ENCODE measurements at places on chromosomes 4 and X. TPM values are rescaled to one million over a fixed set of nuclear protein-coding genes. Genes with fewer than 3 reads are reported as not detected.

- DNase-seq: no peak
Observed at GRCh38 chr4:5373327-5373726, 322.0 kb downstream of the STK32B start.

DNA sequence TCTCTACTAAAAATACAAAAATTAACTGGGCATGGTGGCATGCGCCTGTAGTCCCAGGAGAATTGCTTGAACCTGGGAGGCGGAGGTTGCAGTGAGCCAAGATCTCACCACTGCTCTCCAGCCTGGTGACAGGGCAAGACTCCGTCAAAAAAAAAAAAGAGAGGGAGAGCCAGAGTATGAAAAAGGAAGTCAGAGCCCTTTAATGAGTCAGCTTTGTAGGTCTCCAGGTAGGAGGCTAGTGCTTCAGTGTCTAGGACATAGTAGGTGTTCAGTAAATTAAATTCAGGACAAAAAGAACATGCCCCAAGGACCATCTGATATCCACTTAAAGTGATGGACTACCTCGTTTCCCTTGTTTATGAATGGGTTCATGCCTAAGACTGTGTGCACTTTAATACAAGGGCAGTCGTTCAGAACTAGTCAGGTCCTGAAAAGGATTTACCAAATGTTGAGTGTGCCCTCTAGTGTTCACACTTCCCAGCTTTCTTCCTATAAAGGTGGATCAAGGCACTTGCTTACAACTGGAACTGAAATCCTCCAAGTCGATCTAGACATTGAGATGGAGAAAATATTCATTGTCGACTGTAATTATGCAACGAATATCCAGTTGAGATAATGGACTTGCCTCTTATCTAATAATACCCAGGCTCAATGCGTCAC lies 29.0 kb downstream of the F9 start:
- DNase-seq: peak; percentile 1

- DNase-seq: no peak
Observed at GRCh38 chr4:1087371-1087770, 26.0 kb downstream of the RNF212 start.

DNA sequence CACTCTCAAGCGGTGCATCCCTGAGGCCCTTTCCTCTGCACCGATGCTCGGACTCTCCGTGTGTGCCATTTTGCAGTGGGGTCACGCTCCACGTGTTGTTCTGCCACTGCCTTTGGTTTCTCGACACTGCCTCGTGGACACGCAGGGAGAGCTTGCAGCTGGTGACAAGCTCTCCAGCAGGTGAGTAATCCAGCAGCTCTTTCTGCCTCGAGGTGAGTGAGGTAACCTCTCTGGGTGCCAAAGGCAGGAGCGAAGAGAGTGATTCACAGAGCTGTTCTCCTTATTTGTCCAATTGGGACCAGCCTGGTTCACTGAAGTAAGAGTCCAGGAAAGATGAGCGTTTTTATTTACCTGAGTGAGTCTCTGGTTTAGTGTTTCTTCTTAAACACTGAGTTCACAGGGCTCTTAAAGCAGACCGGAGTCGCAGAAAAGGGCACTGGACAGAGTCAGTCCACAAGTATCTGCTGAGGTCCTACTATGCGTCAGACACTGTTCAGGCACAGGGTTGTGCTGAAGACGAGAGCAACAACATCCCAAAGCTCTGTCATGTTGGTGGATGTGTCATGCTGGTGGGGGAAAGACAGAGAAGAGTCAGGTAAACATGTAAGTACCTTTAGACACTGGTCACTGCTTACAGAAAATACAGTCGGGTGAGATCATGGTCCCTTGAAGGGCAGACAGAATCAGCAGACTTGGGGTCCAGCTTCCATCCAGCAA lies 61.8 kb downstream of the FHDC1 start:
- no peak for DNase-seq

GRCh38 chr4:173237762-173238161 lies 69.2 kb downstream of the GALNT7 start:
- no peak for DNase-seq

DNA sequence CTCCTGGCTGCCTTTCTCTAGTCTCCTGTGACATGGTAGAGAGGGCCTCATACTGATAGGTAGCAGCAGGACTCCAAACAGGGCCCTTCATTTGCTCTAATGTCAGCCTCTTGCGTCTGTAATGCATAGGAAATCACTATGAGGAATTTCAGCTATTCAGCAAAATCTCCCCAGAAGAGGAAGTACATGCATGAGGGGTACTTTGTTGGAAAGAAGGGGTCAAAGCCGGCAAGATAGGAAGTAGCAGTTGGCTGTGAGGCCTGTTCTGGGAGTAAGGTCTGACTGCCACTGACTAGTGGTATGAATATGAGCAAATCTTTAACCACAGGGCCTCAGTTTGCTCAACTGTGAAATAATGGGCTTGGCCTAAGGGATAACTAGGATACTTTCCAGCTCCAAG lies 283.2 kb downstream of the ARHGAP10 start:
- no peak for DNase-seq

Gene CLDN2
- polyA plus RNA-seq: 0.04 TPM

Gene TRAM1L1
- 3.7 TPM for polyA plus RNA-seq

DNA sequence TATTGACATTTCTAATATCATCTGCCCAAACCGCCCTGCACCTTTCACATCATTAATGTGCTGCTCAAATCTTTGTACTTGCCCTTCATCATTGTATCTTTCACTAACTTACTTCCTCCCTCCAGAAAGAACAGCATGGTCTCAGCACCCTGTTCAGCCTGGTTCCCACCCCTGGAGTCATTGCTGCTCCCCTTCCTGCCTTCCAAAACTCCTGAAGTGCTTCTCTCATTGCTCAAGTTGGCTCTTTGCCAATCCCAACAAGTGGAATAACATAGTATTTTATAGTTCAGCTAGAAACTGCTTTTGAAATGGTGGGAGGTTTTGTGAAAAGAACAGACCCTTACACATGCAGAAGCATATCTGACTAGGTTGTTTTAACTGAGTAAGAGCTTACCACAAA lies 14.0 kb upstream of the TTC29 start:
- no peak for DNase-seq

DNA sequence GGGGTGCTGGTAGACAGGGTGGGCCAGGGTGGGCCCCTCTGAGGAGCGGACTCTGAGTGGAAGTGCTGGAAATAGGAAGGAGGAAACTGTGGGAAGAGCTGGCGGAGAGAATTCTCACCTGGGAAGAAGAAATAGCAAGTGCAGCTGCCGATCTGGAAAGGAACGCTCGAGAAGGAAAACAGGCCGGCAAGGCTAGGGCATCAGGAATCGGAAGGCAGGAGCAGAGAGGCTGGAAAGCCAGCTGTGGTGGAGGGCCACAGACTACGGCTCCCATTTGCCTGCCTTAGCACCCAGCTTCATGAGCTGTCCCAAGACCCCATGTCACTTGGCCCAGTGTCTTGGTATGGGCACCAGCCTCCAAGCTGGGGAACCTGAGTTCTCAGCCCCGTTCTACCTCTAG lies 37.3 kb downstream of the DCTD start:
- DNase-seq: no peak

Gene MTCP1
- 17.4 TPM for polyA plus RNA-seq

DNA sequence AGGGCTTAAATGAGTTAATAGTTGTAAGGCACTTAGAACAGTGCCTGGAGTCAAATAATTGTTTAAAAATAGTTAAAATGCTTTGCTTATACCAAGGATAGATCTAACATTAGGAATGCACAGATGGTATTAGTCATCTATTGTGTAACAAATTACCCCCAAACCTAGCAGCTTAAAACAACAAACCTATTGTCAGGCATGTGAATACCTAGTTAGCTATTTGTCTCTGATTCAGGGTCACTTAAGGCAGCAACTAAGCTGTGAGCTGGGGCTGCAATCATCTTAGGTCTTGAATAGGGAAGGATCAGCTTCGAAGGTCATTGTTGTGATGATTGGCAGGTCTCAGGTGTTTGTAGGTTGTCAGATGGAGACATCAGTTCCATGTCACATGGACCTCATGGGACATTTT lies 42.4 kb upstream of the AGA start:
- DNase-seq: peak; percentile 90

Gene SPANXA2
- polyA plus RNA-seq: not detected

DNA sequence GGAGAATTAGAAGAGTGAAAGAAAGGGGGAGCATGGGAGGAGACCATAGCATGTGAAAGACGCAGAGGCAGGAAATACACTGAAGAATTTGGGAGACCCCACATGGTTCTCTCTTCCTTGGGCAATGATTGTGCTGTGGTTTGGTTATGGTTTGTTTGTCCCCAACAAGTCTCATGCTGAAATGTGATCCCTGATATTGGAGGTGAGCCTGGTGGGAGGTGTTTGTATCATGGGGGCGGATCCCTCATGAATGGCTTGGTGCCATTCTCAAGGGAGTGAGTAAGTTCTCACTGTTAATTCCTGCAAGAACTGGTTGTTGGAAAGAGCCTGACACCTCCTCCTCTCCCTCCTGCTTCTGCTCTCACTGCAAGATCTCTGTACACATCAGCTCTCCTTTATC lies 78.6 kb upstream of the RAI2 start:
- DNase-seq: no peak

- no peak for DNase-seq
Observed at GRCh38 chr4:24589448-24589847, 5.1 kb upstream of the DHX15 start.

GRCh38 chrX:63746715-63747114 lies 38.3 kb downstream of the ARHGEF9 start:
- DNase-seq: no peak

Gene RTL3
- polyA plus RNA-seq: 0.14 TPM

Gene USP53
- polyA plus RNA-seq: 15.6 TPM

GRCh38 chrX:136762820-136763452 lies 17.8 kb downstream of the ARHGEF6 start:
- DNase-seq: no peak

Gene PCDH10
- polyA plus RNA-seq: 0.36 TPM

Gene PIGA
- polyA plus RNA-seq: 3.1 TPM

- no peak for DNase-seq
Observed at GRCh38 chr4:153747406-153747955, 12.3 kb downstream of the RNF175 start.

Gene GC
- not detected for polyA plus RNA-seq

DNA sequence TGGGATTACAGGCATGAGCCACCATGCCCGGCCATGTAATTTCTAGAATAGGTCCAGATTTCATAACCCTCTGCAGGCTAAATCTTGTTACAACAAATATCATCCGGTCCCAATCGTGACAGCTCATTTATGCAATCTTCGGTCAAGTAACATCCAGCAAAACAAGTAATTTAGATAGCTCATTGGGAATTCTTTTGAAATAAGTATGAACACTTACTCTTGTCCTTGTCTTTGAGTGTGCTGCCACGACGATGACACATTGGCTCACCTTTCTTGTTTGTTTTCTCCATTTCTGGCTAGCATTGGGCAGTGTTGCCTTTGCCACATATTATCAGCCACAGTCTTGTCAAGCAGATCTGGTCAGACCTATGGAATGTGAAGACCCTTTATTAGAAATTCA lies 92.0 kb downstream of the PHEX start:
- no peak for DNase-seq

Gene XPNPEP2
- 0.45 TPM for polyA plus RNA-seq

- DNase-seq: peak; percentile 4
Observed at GRCh38 chrX:27680726-27681125, 90.6 kb downstream of the DCAF8L2 start.

Gene CNOT6L
- 10.7 TPM for polyA plus RNA-seq

- DNase-seq: no peak
Observed at GRCh38 chrX:100939333-100939732, 10.6 kb upstream of the XKRX start.

Gene LAS1L
- 17.9 TPM for polyA plus RNA-seq

Gene RBMXL3
- polyA plus RNA-seq: not detected

DNA sequence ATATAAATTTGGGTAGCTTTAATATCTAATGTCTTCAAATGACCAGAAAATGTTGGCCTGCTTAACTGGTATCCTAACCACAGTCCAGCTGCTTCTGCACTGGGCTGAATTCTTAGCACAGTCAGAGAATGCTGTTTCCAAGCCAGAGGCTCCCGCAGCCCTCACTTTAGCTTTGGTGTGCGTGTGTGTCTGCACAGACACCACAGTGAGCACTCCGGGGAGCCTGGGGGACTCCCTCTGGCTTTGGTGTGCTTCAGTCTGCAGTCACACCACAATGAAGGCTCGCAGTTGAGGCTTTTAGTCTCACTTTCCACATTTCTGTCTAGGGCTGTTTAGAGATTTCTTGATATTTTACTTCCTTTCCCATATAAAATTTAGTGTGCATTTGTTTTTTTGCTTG lies 53.6 kb downstream of the APOO start:
- DNase-seq: no peak

Gene ARHGAP36
- not detected for polyA plus RNA-seq

DNA sequence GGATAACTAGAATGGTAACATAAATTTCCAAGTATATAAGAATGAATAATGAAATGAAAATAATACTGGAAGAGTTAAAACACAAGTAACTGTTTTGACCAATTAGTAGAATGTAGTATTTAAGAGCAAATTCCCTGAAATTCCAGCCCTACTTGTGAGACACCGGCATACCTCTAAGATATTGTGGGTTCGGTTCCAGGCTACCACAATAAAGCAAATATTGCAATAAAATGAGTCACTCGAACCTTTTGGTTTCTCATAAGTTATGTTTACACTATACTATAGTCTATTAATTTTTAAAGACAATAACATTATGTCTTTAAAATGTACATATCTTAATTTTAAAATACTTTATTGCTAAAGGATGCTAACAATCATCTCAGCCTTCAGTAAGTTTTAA lies 15.2 kb upstream of the IQCM start:
- no peak for DNase-seq

- no peak for DNase-seq
Observed at GRCh38 chr4:7886007-7886973, 53.4 kb downstream of the AFAP1 start.

GRCh38 chrX:136773648-136774047 lies 7.1 kb downstream of the ARHGEF6 start:
- no peak for DNase-seq

- no peak for DNase-seq
Observed at GRCh38 chr4:78799551-78800495, 23.7 kb downstream of the BMP2K start.

GRCh38 chr4:106551724-106552123 lies 183.1 kb upstream of the GIMD1 start:
- no peak for DNase-seq

DNA sequence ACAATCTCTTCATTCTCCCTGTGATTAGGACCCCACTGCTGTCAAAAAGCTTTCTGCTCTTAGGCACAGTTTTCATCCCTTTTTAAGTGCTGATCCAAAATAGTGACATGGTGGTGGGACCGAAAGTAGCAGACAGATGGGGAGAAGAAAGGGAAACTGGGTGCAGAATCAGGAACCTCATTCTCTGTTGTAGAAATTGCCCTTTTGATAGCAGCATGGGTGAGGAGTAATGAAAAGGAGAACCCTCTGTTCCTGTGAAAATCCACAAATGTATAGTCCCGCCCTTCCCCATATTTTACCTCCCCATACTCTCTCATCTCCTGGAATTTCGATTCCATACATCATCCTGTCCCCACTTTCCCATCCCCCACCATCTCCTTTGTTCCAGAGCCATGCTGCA lies 126.5 kb downstream of the STIM2 start:
- no peak for DNase-seq

Gene ADAM29
- not detected for polyA plus RNA-seq

Gene SATL1
- polyA plus RNA-seq: not detected

- peak; percentile 97 for DNase-seq
Observed at GRCh38 chr4:168408620-168409019, 71.7 kb downstream of the DDX60L start.

Measured in AG04450 (cell line).